ENCODE measurements at places on chromosomes 1 and 21. TPM values are rescaled to one million over a fixed set of nuclear protein-coding genes. Genes with fewer than 3 reads are reported as not detected.

DNA sequence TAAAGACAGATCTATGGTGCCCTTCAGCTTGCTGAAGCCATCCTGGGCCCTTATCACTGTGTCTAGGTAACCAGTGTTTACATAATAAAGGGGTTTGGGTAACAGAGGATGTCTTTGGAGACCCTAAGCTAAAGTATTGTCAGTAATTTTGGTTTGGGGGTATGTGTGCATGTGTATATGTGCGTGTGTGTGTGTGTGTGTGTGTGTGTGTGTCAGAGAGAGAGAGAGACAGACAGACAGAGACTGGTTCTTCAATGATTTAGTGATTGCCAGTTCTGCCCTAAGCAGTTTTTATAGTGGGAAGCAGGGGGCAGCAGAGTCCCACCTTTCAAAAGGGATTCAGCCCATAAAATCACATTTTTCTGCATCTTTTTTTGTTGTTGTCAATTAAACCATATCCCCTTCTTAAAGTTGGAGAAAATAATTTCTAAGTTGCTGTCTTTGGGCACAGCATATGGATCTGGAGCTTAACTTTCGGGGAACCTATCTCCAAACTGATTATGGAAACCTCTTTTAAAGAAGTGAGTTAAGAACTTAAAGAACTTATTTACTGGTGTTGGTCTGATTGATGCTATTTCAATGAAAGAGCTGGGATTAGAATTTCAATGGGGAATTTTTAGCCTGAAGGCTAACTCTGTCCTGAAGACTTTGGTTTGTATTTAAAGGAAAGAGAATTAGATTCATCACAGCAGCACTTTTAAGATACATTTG lies 51.1 kb downstream of the ZNF326 start:
- DNase-seq, result peak; percentile 8

DNA sequence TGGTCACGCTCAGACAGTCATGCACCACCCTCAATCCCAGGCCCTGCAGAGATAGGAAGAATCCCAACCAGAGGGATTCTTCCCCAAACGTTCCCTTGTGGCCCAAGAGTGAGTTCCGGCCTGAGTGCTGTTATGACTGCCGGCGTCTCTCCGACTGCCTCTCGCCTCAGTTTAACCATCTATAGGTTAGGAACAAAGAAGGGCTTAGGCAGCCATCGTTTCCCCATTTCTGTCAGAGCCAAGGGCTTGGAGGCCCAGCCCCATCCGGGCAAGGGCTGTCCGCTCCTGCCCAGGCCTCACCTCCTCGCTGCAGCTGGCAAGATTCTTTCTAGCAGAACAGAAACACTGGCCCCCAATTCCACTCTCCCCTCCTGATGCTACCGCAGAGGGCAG lies 58.7 kb downstream of the STUM start:
- DNase-seq, result no peak

- DNase-seq, result no peak
These were observed 5.9 kb upstream of the PRKAA2 start for GRCh38 chr1:56639211-56639610.

PLA2G2F gene
- total RNA-seq, result 0.12 TPM

DNA sequence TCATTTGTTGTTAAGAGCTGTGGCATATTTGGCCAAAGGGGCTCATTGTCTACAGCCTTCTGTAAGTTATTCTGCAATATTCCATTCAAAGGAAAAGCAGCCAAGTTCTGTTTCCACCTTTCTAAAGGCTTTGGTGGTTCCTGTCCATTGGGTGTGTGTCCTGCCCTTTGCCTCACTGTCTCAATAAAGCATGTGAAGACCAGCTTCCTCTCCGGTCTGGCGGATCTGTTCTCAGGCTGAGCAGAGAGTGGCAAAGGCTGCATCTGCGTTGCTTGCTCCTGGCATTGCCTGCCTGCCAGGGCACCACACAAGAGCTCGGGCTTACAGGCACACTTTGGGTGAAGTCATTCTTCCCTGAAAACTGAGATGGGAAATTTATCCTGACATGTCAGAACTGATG lies 34.9 kb downstream of the ST6GALNAC3 start:
- DNase-seq, result no peak

GRCh38 chr1:172185211-172185610 lies 235.3 kb upstream of the C1orf105 start:
- DNase-seq, result no peak

KCNE1 gene
- not detected for total RNA-seq

DNA sequence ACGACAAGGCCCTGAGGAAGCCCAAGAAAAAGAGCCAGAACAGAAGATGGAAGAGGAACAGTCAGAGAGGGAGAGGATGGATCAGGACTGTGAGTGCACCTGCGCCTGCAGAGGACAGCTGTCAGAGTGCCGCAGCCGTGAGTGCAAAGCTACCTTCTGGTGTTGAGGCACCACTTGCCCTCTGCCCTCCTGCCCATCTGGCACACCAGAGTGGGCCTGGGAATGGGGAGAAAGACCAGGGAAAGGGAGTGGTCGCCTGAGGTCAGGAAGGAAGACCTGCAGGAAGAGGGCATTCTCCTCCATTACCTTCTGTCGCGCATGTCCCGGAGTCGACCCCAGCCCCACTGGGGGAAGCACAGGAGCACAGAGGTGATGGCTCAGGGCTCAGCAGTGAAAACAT lies 26.2 kb downstream of the VASH2 start:
- no peak for DNase-seq

- DNase-seq, result no peak
These were observed 3.7 kb upstream of the NR1I3 start for GRCh38 chr1:161241682-161242081.

DNA sequence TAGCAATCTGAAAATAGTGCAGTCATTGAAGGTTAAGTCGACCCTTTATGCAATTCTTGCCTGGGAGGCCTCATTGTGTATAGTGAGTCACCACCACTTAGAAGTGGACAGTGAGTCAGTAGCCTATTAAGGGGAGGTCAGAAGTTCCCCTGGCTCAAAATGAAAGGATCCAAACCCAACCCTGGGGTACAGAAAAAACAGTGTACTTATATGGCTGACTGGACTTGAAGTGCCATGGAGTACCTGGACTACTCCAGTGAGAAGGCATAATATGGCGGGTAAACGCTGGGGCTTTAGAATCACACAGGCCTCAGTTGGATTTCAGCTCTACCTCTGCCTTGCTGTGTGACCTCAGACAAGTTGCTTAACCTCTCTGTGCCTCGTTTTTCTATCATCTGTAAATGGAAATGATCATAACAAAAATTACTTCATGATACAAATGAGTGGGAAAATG lies 2.2 kb upstream of the BCL9 start:
- peak; percentile 85 for DNase-seq

DNA sequence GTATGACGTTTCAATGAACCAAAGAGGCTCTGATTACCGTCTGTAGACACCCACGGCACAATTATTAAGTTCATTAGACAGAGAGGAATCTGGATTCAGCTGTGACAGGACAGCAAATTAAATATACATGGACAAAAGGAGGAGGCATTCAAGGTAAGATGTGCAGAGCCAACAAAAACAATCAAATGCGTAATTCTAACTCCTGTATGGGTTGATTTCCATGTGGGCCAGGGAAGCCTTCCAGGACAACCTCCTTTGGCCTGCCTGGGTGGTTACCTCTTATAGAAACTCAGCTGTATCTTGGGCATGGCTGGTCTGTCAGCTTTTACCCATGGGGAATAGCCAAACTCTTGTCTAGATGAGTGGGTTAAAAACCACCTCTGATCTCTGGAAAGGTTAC lies 43.8 kb downstream of the CCN1 start:
- no peak for DNase-seq

GRCh38 chr1:22751124-22751531 lies 40.5 kb downstream of the EPHB2 start:
- DNase-seq, result no peak

CACNA1S gene
- not detected for total RNA-seq

MUL1 gene
- 24.7 TPM for total RNA-seq

PIP5K1A gene
- total RNA-seq, result 75.4 TPM

DNA sequence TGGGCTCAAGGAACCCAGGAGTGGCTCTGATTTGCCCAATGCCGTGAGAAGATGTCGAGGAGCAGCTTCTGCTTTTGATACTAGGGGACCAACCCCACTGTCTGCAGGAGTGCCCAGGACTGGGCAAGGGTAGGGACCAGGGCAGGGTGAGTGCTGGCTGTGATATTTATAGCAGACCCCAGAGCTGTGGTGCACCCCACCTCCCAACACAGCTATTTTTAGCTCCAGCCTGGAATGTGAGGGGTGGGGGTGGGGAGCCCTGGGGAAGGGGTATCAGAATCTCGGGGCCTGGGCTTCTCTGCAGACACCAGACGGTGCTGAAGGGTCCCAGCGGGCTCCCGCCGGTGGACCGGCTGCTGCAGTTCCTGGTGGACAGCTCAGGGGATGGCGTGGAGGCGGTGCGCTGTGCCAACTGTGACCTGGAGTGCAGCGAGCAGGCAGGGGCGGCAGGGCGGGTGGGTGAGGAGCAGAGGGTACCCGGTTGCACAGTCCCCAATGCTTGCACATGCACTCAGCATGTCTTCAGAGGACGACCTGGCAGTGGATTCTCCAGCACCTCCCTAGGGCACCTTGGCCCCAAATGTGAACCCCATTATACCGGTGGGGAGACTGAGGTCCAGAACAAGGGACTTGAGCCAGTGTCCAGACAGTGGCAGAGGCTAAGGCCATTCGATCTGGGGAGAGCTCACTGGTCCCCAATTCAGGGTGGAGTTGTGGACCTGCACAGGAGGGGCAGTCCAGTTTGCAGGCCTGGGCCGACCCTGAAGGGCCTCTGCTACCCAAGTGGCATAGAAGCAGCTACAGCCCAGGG lies 1.4 kb downstream of the RNF207 start:
- DNase-seq, result no peak

AIRE gene
- total RNA-seq, result not detected

- DNase-seq, result no peak
These were observed 896 bp downstream of the LYSMD1 start for GRCh38 chr1:151164732-151165280.

CD48 gene
- 0.20 TPM for total RNA-seq

DNA sequence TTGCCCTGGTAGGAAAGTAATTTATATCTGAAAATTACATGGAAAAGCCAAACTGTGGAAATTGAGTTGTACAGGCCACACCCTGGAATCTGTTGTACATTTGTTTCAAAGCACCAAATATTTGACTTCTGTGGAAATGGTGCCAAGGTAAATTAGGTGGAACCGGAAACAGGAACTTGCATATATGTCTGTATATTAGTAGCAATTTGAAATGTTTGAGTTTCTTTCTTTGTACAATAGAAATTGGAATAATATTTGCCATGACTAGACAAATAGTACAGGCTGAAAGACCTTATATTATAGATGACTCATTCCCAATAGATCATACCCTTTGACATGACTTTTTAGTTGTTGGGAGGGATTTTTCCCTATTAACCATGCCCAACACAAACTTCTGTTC lies 10.5 kb upstream of the TAF1A start:
- DNase-seq, result no peak

DNA sequence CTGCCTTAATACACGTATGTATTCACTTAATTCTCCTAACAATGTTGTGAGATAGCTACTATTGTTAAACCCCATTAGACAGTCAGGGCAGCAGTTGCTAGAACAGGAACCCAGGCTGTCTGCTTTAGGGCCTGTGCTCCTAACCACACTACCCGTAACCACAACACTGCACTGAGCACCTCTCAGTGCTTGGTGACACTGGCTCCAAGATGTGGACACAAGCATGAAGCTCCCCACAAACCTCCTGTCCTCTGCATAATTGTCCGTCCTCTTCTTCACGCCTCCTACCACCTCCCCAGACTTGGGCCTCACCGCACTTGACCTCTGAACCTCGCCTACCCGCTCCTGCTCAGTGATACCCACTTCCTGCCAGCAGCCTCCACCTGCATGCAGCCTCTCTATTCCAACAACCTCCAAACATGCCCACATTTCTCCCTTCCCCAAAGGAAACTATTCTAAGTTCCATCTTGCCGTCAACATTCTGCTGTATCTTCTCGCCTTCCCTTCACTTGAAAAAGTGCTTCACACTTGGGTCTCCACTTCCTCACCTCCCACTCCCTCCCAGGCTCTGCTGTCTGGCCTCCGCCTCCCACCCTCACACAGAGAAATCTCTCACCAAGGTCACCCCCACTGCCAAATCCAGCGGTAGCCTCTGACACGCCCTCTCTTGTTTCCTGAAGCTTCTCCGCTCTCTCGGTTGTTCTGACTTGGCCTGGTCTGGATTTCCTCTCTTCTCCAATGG lies 14.6 kb upstream of the AHDC1 start:
- no peak for DNase-seq

GRIK1 gene
- not detected for total RNA-seq

DNA sequence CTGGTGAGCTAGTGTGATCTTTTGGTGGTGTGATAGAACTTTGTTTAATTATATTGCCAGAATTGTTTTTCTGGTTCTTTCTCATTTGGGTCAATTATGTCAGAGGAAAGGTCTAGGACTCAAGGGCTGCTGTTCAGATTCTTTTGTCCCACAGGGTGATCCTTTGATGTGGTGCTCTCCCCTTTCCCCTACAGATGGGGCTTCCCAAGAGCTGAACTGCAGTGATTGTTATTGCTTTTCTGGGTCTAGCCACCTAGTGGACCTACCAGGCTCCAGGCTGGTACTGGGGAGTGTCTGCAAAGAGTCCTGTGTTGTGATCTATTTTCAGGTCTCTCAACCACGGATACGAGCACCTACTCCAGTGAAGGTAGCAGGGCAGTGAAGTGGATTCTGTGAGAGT lies 25.9 kb upstream of the CD84 start:
- no peak for DNase-seq

PPM1J gene
- total RNA-seq, result 7.5 TPM

- no peak for DNase-seq
These were observed 43.5 kb downstream of the CD34 start for GRCh38 chr1:207867136-207868109.

GRCh38 chr1:37764414-37764825 lies 500 bp downstream of the EPHA10 start:
- no peak for DNase-seq

GRCh38 chr1:177164380-177165068 lies at the start of gene ASTN1:
Gene ASTN1 (minus strand): TSS chr1:177164712. CDS start chr1:177164676, 36 bp downstream.
- no peak for DNase-seq

UBL4B gene
- 0.57 TPM for total RNA-seq

DNA sequence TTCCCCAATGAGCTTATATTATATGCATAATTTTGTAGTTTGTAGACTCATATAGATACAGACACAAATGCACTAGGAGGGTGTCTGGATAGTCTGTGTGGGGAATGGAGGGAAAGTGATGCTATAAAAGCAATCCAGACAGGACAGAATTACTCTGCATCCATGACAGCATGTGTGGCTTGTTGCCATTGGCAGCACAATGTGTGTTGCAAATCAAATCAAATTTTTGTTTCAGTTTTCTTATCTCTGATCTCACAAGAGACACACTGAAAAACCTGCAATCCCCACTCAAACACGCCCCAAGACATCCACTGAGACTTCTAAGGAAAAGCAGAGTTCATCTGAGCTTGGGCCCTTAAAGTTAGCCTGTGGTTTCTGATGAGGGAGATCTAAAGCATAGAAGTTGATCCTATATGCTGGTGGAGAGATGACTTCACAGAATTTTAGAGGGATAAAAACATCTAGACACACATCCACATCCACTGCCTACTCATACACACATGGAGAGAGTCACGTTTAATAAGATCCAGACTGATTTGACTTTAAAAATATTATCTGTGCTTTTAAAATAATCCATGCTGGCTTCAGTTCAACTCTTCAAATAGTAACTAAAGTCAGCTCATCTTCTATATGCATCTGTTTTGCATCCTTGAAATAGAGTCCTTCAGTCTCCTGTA lies 313.0 kb upstream of the PLXNA2 start:
- no peak for DNase-seq

PLOD1 gene
- 175 TPM for total RNA-seq

All from HCT116 (cell line).